Right renal pelvis (tissue), 4 donors: ENCODE measurements at places on chromosomes 4 and X. TPM values are rescaled to one million over a fixed set of nuclear protein-coding genes. Genes with fewer than 3 reads are reported as not detected.

Gene C4orf36
- 0.49 TPM for polyA plus RNA-seq

Gene PABPC1L2B
- not detected for polyA plus RNA-seq

Gene PASD1
- not detected for polyA plus RNA-seq

Gene DIPK2B
- 9.6 TPM for polyA plus RNA-seq

Gene ANK2
- polyA plus RNA-seq = 62.2 TPM

Gene GAGE1
- polyA plus RNA-seq = not detected

Gene ZAR1
- polyA plus RNA-seq = not detected

Gene ZXDA
- 5.9 TPM for polyA plus RNA-seq

GRCh38 chrX:68692651-68693050, 45.2 kb downstream of the STARD8 start:
- DNase-seq = no peak

GRCh38 chrX:42754115-42754514, 23.8 kb downstream of the PPP1R2C start:
- no peak for DNase-seq

- DNase-seq = no peak
Observed at GRCh38 chr4:173272996-173273395, 61.2 kb downstream of the HMGB2 start.

- no peak for DNase-seq
Observed at GRCh38 chrX:130418066-130418465, 16.3 kb downstream of the RBMX2 start.

- DNase-seq = no peak
Observed at GRCh38 chrX:137563681-137564651, 2.0 kb upstream of the ZIC3 start.

GRCh38 chrX:151177141-151178027, 1.0 kb downstream of the GPR50 start:
- DNase-seq = no peak

- no peak for DNase-seq
Observed at GRCh38 chrX:46200413-46200812, 344.8 kb downstream of the ZNF674 start.

DNA sequence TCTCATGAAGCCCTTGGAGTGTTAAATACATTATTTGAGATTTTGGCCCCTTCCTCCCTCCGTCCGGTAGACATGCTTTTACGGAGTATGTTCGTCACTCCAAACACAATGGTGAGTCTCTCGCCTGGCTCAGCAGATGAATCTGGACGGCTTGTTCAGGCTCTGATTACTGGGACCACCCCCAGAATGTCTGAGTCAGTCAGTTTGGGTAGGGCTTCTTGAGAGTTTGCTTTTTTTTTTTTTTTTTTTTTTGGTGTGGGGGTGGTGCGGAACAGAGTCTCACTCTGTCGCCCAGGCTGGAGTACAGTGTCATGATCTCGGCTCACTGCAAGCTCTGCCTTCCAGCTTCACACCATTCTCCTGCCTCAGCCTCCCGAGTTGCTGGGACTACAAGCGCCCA, 62.4 kb upstream of the MSANTD1 start:
- no peak for DNase-seq

DNA sequence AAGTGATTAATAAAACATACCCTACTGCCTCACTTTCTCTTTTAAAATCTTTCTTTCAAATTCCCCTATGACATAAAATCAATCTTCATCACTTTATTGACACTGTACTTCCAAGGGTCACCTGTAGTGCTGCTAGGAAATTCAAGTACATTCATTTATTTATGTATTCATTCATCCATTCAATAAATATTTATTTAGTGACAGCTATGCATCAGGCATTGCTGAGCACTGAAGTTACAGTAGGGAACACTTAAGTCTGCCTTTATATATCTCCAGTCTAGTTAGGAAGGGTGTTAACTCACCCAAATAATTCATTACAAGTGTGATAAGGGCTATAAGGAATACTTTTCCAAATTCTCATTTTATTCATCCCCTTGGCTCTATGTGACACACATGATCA, 2.3 kb downstream of the SYTL5 start:
- DNase-seq = no peak

- no peak for DNase-seq
Observed at GRCh38 chrX:47327902-47328301, 42.5 kb upstream of the ZNF157 start.

DNA sequence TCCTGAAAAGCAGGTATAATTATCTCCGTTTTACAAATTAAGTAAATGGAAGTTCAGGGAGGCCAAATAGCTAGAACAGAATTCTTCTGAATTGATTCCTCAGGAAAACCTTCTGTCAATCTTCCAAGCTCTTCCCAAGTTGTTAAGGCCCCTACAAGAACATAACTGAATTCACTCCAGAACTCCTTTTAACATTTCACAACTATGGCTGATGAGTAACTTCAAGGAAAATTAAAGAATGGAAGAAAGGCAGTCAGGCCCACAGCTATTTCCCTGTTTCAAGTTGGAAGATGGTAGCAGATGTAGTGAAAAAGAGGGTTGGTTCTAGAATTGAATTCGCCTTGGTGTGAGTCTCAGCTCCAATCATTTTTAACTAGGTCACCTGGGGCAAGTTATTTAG, 15.9 kb downstream of the SETD7 start:
- no peak for DNase-seq

GRCh38 chr4:19924761-19925160, 326.9 kb upstream of the SLIT2 start:
- no peak for DNase-seq

DNA sequence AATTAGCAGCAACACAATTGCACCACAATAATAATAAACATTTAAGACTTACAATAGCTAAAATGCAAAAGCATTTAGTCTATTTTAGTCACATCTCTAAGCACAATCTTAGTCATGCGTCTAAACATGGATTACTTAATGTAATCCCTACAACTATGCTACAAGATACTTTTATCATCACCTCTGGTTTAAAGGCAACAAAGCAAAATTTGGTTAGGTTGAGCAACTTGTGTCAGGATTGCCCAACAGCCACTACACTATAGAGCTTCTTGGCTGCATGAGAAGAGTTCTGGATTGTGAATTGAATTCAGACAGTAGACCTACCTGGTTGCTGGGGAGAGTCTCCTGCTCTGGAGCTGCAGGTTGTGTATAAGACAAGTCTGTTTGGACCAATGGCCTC, 146.5 kb upstream of the PUDP start:
- no peak for DNase-seq

DNA sequence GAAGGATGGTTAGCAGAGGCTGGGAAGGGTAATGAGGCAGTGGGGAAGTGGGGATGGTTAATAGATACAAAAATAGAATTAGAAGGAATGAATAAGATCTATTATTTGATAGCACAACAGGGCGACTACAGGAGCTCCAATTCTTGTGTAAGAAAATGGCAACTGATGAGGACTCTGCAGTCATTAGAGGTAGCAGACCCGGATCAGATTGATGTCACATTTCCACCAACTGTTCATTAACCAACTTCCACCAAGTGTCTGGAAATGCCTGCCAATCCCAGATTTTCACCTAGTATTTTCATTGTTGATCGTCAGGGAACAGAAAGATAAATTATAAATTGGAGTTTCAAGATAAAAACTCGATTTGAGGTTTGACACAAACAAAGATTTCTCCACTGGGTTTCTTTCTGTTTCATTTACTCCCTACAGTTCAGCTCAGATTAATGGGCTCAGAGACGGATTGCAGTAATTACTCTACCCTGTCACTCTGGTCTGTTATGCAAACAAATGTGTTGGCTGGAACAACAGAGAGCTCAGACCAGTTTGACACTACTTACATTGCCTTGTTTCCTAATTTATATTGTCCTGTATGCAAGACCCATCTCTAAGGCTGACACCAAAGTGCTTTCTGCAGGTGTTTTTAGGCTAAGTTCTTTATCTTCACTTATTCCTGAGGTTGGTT, 909.2 kb upstream of the PRKX start:
- DNase-seq = no peak

DNA sequence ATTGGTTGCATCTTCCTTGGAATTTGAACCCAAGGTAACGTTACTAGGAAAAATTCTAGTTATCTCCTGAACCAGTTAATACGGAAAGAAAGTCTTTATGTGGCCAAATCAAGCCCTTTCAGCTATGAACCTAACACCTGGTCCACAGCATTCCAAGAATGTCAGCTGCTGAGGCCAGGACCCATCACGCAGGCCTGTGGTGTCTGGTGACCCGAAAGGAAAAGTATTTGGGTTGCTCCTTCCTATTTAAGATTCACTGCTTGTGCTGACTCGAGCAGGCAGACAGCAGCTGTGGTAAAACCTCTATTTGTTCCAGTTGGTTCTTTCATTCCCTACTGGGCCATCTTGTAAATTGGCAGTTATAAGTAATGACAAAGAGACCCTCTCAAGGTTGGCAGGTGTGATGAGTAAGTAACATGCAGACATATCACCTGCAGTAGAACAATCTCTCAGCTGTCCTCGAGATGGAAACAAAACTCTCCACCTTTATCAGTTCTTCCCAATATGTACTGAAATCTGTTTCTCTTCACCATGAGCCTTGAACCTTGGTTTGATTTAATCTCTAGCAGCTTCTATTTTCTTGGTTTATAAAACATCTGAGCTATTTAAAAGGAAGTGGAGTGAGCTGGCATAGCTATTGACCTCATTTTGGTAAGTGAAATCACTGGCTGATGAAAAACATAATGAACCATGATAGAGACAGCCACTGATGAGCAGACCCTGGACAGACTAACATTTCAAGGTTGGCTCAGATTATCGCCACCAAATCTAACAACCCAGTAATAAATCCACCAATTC, 182.1 kb upstream of the SMIM31 start:
- DNase-seq = no peak

GRCh38 chr4:91837608-91838029, 466.1 kb upstream of the GRID2 start:
- DNase-seq = no peak
